ENCODE measurements at places on chromosomes 13 and 19. TPM values are rescaled to one million over a fixed set of nuclear protein-coding genes. Genes with fewer than 3 reads are reported as not detected.

ZNF285 gene
- 8.8 TPM for total RNA-seq

CEACAM16 gene
- total RNA-seq = not detected

ICAM4 gene
- 3.3 TPM for total RNA-seq

GRIK5 gene
- 3.3 TPM for total RNA-seq

MBD3L2 gene
- not detected for total RNA-seq

CGB5 gene
- not detected for total RNA-seq

C19orf73 gene
- total RNA-seq = not detected

STXBP2 gene
- 11.4 TPM for total RNA-seq

DNA sequence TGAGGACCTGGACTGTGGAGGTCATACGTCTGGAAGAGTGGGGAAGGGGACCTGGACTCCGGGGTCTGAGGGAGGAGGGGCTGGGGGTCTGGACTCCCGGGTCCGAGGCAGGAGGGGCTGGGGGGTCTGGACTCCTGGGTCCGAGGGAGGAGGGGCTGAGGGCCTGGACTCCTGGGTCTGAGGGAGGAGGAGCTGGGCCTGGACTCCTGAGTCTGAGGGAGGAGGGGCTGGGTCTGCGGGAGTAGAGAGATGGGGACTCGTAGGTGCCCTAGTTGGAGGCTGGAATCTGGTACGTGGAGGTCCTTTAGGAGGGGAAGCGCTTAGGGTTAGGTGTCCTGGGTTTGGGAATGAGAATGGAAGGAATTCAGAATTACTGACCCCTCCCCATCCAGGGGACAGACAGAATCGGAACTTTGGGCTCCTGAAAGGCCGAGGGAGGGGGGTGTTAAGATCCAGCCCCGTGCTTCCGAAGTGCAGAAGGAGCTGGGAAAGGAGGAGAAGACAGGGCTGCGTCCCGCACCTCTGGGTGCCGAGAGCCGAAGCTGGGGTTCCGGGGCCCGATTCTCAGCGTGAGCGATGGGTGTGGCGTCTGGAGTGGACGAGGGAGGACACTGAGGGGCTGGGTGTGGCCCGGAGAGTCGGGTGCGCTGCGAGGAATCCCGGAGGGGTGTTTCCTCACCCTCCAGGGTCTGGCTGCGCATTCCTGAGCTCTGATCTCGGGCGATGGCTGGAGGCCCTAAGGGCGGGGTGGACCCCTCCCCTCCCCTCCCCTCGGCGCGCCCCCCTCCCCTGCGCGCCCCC lies 608 bp downstream of the MYADM start:
- DNase-seq = peak; percentile 61

DNA sequence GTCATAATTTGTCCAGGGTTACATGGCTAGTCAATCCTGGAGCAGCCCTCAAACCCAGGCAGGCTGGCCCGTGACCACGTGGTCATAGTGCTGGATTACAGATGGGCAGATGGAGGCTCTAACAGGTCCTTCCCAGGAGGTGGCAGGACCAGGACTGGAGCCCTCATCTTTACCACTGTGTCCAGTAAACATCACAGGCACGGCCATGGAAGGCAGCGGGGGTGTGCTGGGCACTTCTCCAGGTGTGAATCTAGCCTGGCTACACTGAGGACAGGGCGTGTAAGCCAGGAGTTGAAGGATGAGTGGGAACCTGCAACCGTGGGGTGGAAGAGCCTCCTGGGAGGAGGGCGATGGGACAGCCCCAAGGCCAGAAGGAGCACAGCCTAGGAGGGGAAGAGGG lies 6.1 kb downstream of the CIC start:
- DNase-seq = peak; percentile 24

DNA sequence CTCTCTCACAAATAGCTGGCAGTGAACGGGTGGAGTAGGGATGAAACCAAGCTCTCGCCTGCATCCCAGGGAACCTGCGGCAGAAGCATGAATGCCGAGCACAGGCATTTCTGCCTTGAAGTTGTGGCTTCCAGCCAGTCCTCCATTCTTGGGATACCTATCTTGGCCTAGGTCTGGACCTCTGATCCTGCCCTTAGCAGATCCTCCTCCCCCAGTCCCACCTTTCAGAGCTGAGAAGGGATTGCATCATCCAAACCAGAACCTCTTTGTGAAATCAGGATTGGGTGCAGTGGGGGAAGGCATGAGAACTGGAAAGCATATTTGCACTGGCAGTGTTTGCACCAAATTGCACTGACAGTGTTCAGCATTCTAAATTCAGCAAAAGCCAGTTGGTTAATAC lies 5.8 kb downstream of the ZNF780A start:
- DNase-seq = no peak

- no peak for DNase-seq
Observed at GRCh38 chr13:73684286-73684685, 449.9 kb downstream of the KLF12 start.

DNA sequence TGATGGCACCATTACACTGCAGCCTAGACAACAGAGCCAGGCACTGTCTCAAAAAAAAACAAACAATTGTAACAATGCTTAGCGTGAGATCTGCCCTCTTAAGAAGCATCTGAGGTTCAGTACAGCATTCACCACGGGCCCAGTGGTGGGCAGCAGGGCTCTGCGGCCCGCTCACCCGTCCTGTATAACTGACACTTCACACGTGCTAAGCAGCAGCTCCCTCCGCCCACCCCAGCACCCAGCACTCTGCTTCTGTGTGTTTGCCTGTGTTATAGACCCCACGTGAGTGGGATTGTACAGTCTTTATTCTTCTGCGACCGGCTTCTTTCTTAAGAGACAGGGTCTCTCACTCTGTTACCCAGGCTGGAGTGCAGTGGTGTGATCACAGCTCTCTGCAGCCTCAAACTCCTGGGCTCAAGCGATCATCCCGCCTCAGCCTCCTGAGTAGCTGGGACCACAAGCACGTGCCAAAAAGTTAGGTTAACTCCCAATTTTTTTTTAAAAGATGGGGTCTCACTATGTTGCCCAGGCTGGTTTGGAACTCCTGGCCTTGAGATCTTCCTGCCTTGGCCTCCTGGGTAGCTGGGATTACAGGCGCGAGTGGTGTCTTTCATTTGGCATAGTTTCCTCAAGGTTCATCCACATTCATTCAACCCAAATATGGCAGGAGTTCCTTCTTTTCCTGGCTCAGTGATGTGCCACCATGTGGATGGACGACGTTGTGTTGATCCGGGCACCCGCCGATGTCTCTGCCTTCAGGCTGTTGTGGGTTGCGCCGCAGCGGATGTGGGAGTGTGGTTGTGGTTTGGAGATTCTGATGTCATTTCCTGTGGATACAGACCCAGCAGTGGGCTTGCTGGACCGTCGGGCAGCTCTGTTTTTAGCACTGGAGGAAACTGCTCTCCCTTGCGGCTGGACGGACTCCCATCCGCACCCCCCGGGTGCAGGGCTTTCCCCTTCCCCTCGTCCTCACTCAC lies 170.0 kb downstream of the KDM4B start:
- DNase-seq = no peak

GRCh38 chr13:50227361-50227760 lies 212.1 kb downstream of the KCNRG start:
- no peak for DNase-seq

- peak; percentile 41 for DNase-seq
Observed at GRCh38 chr13:32905864-32906180, 110.4 kb upstream of the KL start.

GRCh38 chr13:50829896-50830295 lies 13.6 kb downstream of the DLEU7 start:
- no peak for DNase-seq

DNA sequence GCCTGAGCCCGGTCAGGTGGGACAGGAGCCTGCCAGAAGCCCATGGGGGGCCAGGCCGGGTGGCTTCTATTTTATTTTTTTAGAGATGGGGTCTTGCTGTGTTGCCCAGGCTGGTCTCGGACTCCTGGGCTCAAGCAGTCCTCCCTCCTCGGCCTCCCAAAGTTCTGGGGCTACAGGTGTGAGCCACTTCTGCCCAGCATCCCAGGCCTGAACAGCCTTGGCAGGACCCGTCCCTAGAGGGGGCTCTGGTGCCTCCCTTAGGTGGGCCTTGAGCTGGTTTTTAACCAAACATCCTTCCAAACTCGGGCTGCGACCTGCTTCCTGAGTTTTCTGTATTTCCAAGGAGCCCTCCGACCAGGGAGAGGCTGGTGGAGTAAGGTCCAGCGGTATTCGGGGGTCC lies 10.5 kb downstream of the COMP start:
- no peak for DNase-seq

DNA sequence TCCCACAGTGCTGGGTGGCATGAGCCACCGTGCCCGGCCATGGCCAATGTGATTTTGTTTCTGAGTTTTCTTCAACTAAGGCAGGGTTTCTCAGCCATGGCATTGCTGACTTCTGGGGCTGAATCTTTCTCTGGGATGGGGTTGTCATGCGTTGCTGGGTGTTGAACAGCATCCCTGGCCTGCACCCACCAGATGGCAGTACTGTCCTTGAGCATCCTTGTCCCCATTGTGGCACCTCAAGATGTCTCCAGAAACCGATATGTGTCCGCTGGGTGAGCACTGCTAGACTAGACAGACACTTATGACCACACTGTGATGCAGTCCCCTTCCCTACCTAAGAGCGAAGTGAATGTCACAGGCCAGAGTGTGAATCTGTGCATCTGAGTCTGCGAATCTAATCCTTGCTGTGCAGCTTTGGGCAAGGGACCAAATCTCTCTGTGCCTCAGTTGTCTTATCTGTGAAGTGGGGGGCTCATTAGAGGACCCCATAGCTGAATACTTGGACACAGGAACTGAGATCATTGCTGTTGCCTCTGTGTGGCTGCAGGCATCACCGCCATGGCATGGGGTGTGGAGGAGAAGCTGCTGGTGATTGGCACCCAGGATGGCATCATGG lies 50.3 kb upstream of the SIN3B start:
- peak; percentile 58 for DNase-seq

DNA sequence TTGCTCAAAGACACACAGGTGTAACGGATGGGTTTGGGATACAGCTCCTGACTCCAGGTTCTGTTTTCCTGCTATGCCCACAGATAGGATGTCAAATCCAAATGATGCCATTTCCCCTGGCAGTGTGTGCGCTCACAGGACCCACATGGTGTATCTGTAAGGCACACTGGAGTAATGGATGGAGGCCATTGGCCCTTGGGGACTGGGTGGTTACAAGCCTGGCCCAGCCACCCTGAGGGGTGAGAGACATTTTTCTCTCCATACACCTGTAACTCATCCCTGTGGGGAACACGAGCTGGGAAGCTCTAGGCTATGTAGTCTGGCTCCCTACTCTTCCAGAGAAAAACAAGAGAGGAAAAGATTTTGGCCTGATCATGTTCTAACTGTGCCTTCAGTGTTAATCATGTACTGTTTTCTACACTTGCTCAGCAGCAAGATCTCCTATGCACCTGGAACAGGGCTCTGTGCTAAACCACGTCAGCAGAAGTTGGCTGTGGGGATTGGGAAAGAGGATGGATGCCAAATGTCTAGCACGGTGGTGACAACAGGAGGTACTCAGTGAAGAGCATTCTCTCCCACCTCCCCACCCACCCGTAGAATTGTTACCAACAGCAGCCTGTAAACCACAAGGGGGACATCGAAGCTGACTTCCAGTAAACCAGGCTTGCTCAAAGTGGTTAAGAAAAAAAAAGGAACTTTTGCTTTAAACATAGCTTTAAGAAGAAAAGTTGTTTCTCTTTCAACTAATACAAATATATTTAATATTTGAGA lies 237.0 kb downstream of the LACC1 start:
- no peak for DNase-seq

DNA sequence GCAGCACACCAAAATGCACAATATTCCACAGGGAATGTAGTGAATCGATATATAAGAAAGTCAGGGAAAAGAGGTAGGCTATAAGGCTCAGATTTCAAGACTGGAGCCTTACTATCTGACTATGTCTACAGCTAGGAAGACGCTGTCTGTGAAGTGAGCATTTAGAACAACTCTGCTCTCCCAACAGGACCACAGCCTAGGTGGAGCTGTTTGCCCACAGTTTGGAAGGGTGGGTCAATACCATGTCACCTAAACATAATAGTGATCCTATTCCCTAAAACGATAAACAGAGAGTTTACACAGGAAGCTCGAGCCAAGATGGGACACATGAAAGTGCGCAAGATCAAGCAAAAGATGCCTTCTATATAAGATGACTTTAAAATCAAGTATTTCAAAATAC lies 2486.0 kb upstream of the PCDH20 start:
- no peak for DNase-seq

DNA sequence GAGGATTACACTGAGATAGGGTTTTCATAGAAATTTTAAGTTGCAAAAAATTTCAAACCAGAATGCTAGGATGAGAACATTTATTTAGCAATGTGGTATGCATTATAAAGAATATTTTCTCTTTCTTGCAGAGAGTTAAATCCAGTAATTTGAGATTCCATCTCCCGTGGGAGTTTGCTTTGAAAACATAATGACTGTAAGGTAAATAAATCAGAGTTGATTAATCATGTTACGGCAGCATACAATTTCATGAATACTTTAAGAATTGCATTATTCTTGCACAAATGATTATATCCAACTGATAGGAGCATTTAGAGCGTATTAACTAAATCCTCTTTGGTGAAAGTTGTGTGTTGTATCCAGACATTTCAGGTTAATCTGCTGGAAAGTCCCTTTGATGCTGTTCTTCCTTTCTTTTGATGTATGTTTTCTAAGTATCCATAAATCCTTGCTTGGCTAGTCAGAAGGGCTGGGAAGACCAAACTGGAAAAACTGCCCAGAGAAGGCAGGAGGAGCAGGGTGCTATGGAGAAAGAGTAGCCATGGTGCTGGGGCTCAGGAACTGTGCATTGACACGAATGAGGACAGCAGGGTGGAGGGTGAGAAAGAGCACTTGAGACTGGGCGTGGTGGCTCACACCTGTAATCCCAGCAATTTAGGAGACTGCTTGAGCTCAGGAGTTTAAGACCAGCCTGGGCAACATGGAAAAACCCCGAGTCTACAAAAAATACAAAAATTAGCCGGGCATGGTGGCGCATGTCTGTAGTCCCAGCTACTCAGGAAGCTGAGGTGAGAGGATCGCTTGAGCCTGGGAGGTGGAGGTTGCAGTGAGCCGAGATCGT lies 4.8 kb upstream of the GJA3 start:
- DNase-seq = no peak

DNA sequence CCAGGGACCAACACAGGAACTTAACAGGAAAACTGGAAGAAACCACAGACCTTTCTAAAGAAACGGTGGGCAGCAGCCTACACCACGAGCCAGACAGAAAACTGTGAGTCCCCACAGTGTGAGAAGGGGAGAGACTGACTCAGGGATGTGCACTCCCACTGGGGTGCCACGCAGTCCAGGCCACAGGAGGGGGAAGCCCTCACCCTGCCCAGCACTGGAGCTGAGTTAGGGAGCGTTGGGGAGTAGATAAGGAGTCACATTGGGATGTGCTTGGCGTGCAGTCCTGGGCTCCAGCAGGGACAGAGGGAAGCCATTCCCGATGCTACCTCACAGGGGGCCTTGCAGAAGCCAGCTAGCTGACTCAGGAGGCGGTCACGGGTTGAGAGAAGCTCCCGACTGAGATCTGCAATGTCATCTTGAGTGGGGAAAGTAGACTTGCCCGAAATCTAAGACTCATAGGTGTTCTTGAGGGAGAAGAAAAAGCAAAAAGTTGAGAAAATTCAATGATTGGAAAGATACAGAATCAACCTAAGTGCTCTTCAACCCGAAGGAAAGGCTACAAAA lies 17.3 kb downstream of the SIGLEC8 start:
- DNase-seq = no peak

Measured in ovary (tissue), 10 donors.